ENCODE measurements at places on chromosomes 13 and 19.

DNA sequence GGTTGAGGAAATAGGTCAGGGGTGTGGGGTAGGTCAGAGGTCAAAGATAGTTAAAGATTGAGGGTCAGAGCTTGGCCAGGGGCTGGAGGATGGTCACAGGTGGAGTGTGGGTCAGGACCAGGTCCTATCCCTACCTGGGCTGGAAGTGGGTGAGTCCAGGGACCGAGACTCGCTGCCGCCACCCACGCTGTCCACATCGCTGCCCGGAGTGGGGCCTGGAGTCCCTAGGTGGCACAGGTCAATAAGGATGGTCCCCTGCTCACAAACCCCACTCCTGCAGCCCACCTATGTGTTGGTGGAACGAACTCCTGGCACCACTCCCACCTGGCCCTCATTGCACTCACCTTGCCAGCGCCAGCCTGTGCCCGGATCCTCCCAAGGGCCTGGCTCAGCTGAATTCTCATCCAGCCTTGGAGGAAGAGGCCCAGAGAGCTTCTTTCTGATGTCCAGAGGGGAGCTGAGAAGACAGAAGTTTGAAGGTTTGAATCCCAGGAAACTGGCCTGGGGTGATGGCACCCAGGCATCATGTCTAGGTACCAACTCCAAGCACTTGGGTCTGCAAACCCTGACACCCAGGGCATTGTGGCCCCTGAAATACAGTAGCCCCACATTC lies 6.8 kb downstream of the GMIP start:
- no peak for DNase-seq

DNA sequence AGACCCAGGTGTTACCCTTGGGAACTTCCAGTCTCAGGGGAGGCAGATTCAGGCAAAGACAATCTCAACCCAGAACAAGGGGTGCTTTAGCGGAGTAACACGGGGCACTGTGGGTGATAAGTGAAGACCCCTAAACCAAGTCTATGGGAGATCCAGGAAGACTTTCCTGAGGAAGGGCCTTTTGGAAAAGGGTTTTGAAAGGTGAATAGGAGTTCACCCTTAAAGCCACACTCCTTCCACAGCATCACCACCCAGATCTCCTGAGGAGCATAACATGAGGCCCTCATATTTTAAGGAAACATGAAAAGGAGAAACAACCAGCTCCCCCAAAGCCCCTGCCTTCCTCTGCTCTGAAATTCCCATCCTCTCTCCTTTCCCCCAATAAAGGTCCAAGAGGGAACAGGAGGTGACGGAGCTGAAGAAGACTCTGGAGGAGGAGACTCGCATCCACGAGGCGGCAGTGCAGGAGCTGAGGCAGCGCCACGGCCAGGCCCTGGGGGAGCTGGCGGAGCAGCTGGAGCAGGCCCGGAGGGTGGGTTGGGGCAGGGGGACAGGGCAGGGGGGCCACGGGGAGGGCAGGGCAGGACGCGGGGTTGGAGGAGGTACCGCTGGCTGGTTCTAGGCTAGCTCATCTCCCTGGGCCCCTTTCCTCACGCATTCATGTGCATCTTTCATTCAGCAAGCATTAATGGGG lies 52.7 kb downstream of the KCNC3 start:
- DNase-seq = no peak

- DNase-seq = no peak
These were observed 813 bp upstream of the MCOLN1 start for GRCh38 chr19:7521551-7522071.

DNA sequence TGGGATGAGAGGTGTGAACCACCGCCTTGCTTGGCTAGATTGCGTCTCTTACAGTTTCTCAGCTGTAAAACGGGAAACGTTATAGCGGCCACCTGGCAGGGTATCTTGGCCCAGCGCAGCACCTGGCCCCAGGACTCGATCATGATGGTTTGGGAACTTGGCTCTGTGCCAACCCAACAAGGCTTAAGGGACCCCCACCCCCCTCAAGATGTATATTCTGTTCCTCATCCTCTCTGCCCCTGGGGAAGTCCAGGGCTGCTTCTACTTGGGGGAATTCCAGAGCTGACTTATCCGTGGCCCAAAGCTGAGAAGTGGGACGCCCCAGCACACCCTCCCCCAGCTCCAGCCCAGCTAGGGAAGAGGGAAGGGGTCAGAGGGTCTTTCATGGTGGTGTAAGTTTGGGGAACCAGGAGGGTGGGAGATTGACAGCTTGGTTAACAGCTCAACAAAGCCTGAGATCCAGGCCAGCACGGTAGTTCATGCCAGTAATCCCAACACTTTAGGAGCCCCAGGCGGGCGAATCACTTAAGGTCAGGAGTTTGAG lies 695 bp downstream of the ICAM1 start:
- DNase-seq = no peak

- DNase-seq = no peak
These were observed 3.0 kb upstream of the COX6B1 start for GRCh38 chr19:35644987-35645679.

DNA sequence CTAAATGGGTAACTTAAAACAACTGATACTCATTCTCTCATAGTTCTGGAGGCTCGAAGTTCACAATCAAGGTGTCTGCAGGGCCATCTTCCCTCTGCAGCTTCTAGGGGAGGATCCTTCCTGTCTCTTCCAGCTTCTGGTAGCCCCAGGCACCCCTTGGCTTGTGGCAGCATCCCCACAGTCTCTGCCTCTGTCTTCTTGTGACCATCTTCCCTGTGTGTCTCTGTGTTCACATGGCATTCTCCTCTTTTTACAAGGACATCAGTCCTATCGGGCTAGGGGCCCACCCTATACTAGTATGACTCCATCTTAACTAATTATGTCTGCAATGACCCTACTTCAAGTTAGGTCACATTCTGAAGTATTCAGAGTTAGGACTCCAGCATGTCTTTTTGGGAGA lies 73.5 kb downstream of the ANKRD10 start:
- DNase-seq = no peak

GRCh38 chr13:109749365-109749764 lies 37.0 kb downstream of the IRS2 start:
- no peak for DNase-seq

DNA sequence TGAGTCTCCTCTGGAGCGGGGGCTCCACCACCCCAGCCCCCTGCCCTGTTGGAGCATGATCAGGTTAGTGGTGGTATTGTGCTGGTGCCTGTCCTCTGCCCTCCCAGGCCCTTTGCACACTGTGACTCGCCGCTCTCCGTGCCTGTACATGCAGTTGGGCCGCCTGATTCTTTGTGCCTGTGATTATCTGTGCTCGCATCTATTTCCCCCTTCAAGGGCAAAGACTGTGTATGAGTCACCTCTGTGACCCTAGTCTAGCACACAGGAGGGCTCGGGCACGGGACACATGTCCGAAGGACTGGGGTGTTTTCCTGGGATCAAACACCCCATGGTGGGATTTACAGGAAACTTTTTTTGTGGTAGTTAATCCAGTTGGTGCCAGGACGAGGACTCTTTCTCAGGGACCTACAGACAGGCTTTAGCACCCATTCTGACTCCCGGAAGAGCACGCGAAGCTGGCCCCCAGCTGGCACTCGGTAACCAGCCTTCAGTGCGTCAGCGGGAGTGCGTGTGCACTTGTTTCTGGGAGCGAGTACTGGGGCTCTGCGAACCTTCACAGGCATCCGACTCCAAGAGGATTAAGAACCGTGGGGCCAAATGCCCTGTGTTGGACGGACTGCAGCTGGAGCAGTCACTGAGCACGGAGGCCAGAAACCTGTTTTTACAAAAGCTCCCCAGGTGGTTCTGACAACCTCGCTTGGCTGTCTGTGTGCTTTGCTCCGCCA lies 6.7 kb downstream of the PPP1R37 start:
- DNase-seq = no peak

GRCh38 chr19:23070353-23071146 lies 46.3 kb upstream of the ZNF730 start:
- DNase-seq = no peak

- no peak for DNase-seq
These were observed 366 bp upstream of the KL start for GRCh38 chr13:33015791-33016323.

- DNase-seq = no peak
These were observed 6.1 kb upstream of the ZNF45 start for GRCh38 chr19:43941209-43941608.

DNA sequence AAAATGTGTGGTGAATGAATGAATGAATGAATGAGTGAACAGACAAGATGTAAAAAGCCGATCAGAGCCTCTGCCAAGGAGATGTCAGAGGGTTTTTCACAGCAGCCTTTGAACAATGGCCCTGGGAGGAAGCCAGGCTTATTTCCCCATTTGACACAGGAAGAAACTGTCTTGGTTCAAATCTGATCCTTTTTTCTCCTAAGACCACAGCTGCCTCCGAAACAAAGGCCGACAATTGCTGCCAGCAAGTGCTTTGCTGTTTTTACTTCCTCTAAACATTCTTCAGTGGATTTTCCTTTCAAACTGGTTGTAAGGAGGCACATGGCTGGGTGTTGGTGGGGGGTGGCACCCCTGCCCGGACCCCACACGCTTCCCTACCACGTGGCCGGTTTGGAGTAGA lies 44.2 kb upstream of the HOMER3 start:
- no peak for DNase-seq

- DNase-seq = no peak
These were observed 17.4 kb upstream of the KLHL1 start for GRCh38 chr13:70125693-70126092.

DNA sequence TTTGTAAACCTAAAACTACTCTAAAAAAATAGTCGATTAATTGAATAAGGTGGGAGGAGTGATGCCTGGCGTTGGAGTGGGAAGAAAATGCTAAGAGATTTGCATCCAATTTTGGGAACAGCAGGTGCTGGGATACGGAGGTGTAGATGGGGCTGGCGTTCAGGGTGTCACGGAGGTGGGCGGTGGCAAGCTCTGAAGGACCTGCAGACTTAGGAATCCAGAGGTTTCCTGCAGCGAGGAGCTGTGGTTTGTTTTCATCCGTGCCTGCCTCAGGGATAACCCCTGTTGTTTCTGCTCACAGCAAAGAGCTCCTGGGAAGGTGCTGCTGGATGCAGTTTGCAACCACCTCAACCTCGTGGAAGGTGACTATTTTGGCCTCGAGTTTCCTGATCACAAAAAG lies 166.4 kb upstream of the RNF113B start:
- DNase-seq = no peak

- DNase-seq = no peak
These were observed 32.2 kb downstream of the GP6 start for GRCh38 chr19:55005684-55006488.

- DNase-seq = no peak
These were observed 30.2 kb upstream of the TRPC4 start for GRCh38 chr13:37899753-37900152.

- DNase-seq = no peak
These were observed 23.4 kb downstream of the RDH8 start for GRCh38 chr19:10036601-10037071.

DNA sequence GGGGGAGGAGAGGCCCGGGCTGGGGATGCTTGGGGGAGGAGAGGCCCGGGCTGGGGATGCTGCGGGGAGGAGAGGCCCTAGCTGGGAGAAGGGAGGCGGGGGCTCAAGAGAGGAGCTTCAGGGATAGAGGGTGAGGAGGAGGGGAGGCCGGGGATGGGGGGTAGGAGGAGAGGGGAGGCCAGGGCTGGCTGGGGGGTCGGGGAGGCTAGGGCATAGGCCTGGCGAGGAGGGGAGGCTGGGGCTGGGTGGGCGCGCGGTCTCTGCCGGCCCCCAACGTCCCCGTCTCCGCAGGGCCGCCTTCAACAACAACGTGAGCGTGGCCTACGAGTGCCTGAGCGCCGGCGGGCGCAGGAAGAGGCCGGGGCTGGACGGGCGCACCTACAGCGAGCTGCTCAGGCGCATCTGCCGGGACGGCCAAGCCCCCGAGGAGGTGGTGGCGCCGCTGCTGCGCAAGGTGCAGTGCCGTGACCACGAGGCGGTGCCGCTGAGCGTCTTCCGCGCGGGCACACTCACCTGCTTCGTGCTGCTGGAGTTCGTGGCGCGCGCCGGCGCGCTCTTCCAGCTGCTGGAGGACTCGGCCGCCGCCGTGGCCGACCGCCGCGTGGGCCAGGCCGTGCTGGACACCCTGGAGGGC lies 11.4 kb downstream of the TPGS1 start:
- no peak for DNase-seq

GRCh38 chr19:36604656-36605100 lies 435 bp upstream of the ZNF382 start:
- DNase-seq = no peak

DNA sequence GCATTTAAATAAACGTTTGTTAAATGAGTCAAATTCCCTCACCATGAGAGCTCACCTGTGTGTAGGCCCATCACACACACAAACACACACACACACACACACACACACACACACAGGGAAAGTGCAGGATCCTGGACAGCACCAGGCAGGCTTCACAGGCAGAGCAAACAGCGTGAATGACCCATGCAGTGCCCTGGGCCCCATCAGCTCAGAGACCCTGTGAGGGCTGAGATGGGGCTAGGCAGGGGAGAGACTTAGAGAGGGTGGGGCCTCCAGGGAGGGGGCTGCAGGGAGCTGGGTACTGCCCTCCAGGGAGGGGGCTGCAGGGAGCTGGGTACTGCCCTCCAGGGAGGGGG lies 8.5 kb upstream of the CEACAM5 start:
- DNase-seq = no peak

GRCh38 chr19:46972311-46972710 lies 47.3 kb upstream of the NPAS1 start:
- DNase-seq = no peak

GRCh38 chr19:11339254-11340098 lies at the start of gene RAB3D:
Gene RAB3D, minus strand, starts transcription at chr19:11339657. Its CDS starts 2,258 bp downstream, at chr19:11337399.
- no peak for DNase-seq

DNA sequence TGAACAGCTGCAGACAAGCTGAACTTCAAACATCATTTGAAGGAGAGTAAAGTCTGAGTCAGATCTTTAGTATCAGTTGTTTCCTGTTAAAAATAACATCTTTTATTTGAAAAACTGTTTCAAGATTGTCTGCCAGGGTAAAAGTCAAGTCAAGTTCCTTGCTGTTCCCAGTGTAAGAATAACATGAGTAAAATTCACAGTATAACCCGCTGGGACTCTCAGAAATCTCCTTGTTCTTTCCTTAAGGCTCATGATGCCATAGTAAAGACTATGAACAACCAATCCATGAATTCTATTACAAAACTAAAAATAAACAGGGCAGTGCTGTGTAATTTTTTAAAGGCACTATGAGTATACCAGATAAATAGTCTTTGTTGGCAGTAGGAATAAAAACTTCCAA lies 112.9 kb downstream of the IRS2 start:
- DNase-seq = no peak

DNA sequence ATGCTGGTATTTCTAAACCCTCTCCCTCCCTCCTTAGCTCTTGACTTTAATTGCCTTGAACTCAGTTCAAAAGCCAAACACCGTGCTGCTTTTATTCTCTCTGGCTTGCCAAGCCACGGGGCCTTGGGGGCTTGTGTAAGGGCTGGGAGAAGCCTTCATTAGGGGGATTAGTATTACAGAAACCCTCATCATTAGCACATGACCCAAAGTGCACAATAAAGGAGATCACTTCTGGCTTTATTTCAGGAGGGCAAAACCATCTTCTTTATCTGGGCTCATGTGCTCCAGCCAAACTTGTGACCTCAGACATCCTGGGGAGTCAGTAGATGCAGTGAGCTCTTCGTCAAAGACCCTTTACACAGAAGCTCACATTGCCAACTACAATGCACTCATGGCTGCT lies at the start of gene DCT:
TSS of gene DCT (minus strand) at position 67 of the 400 bp plus-strand sequence. CDS start 427 bp downstream, outside the sequence.
- DNase-seq = no peak

- no peak for DNase-seq
These were observed 630 bp downstream of the NUCB1 start for GRCh38 chr19:48900477-48901406.
